Caco-2 (cell line): ENCODE measurements at places on chromosomes 12 and 14. TPM values are rescaled to one million over a fixed set of nuclear protein-coding genes. Genes with fewer than 3 reads are reported as not detected.

TIGAR gene
- total RNA-seq: 36.7 and 42.7 TPM in 2 replicates

CDCA3 gene
- 147 and 152 TPM in 2 replicates for total RNA-seq

ZNF664 gene
- 117 and 122 TPM in 2 replicates for total RNA-seq

SLC17A8 gene
- total RNA-seq: not detected in 2 replicates

DNA sequence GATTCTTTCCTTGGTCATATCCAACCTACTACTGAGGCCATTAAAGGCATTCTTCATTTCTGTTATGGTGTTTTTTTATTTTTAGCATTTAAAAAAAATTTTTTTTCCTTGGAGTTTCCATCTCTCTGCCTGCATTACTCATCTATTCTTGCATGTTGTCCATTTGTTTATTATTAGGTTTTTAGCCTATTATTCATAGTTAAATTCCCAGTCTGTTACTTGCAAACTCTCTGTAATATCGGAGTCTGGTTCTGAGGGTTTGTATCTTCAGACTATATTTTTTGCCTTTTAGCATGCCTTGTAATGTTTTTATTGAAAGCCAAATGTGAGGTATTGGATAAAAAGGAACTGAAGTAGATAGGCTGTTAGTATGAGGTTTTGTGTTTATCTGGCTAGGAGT, 284.3 kb downstream of the FUT8 start:
- DNase-seq: no peak

DNA sequence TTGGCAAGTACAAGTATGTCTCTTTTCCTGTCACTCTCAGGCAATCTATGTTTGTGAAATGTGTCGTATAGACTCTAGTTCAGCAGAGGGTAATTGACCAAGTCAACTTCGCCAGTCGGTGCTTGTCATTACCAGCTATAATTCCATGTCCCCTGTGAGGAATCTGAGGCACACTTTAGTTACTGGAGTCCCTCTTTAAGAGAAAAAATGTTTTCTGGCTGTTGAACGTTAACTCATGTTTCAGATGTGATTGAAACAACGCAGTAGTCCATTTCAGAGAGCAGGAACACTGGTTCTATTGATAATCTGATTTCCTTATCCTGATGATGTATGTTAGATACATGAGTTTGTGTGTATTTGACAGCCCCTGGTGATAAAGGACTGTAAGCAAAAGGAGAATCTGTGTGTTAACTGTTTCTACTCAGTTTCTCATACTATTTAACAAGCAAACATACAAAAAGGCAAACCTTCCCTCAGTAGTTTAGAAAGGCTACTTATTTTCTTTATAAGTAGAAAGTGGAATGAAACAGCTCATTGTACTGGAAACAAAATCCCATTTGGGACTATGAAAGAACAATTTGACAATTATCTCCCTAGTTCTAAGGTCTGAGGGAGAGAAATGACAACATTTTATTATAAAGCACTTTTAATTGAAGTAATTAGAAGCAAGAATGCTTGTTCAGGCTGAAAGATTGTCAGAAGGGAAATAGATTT, 161.1 kb upstream of the TRHDE start:
- DNase-seq: no peak
